Stimulated activated CD8-positive, alpha-beta memory T cell treated with anti-CD3 and anti-CD28 coated beads, Interleukin-4, amount 100 ng/mL, for 4 hours (primary cell): ENCODE measurements at places on chromosomes 16 and 17.

GRCh38 chr17:42704490-42704836, 22.1 kb downstream of the CNTNAP1 start:
- no peak for DNase-seq

DNA sequence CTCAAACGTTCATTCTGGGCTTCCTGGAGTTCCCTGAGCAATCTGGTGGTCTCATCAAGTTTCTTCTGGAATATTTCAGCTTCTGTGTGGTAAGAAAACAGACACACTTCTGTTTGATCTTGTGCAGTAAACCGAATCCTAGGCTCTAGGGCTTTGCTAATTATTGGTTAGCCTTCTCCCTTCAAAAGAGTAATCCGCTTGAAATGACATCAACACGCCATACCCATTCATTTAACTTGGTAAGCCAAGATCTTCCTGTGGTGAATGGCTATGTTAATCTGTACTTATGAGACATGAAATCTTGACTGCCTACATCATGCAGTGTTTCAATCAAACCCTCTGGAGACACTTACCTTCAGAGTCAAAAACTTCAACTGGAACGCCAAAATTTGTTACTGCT, 48.5 kb downstream of the BRD7 start:
- DNase-seq, result no peak

GRCh38 chr17:4920351-4921048, 11.6 kb upstream of the GP1BA start:
- no peak for DNase-seq

DNA sequence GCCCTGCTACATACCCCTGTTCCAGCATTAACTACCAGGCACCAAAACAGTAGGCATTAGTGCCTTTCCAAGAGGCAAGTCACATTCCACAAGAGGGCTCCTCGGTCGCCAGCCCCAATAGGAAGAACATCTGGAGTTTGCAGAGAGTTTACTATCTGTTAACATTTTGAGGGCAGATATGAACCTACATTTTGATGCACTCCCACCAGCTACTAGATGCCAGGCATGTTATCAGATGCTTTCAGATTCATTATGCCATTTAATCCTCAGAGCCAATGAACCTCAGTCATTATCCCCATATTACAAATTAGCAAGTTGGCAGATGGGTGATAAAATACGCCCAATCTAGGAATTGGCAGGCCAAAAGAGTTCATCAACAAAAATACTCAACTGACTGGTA, 4.2 kb upstream of the CMTM2 start:
- DNase-seq, result no peak

DNA sequence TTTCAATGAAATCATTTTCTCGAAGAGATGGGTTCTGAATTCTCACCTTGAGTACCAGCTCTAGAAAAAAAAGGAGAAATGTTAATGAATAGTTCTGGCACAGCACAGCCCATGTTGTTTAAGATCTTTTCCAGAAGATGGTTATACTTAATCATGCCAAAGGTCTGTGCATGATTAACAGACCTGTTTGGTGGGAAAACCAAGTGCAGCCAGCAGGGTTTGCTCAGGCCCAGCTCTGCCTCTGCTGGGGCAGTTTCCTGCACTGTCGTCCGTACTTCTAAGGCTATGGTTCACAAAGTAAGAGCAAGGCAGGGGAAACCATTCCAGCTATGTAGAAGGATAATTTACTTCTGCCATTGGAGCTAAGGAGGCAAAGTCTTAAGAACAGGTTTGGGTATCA, 10.7 kb downstream of the ANKRD40 start:
- no peak for DNase-seq
